Immature natural killer cell (primary cell): ENCODE measurements at places on chromosomes 11 and 22.
A peak's percentile ranks its signal among the peaks of the same experiment; 100 is the strongest.

GRCh38 chr11:18368221-18368620, 26.1 kb upstream of the LDHA start:
- no peak overlapping the region for H3K27ac ChIP-seq
- DNase-seq, result no peak
- H3K36me3 ChIP-seq, result peaks cover 14% of the 10 kb centered on the region
- H3K4me1 ChIP-seq, result peaks cover 7% of the 10 kb centered on the region

DNA sequence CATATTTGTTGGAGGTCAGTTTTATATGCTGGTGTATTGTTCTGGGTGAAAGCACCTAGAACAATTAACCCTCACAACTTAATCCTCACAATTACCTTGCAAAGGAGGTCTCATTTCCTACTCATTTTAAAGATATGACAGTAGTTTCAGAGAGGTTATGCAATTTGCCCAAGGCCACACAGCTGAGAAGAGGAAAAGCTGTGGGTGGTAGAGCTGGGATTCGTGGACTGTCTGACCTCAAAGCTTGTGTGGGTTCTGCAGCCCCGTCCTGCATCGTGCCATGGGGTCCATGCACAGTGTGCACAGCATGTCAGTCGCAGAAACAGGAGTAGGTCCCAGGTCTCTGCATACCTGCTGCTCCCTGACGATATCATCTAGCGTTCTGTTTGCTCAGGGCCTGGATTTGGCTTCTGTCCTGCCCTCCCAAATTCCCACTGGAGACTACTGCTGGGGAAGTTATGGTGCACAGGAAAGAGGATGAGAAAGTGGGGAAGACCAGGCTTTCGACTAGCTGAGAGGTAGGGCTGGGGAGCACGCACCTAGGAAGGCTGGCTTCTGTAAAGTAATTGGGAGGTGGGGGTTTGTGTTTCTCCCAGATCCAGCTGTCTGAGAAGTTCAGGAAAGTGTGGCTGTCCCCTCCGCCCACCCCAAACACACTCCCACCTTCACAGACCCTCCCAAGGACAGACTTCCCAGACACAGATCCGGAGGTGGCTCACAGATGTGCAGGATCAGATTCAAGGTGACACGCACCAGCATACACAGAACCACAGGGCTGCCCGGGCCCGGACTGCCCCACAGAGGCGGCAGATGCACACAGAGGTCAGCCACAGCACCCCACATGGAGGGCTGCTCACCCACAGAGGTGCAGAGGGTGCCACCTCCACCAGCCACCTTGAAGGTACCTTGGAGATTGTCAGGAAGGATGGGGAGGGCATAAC, 2.0 kb downstream of the BACE1 start:
- H3K36me3 ChIP-seq, result no peaks in the 10 kb centered on the region
- peaks cover 13% of the 10 kb centered on the region for H3K4me1 ChIP-seq
- no peak for DNase-seq
- no peak overlapping the region for H3K4me3 ChIP-seq
- H3K27me3 ChIP-seq, result peaks cover 9% of the 10 kb centered on the region

DNA sequence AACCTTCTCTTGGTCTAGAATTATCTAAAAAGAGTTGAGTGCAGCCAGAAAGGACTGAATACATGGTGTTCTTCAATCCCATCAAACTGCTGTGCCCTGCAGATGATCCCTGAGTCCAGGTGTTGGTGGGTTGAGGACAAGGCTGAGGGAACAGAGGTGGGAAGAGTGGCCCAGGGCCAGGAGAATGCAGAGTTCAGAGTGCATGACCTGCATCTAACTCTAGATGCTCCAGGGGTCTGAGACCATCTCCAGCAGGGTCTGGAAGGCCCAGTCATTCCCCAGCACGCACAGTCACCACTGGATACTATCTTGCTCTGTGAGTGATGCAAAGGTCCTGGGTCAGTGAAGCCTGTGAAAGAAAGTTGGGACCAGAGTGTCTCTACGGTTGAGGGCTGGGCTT, 2.1 kb upstream of the VPREB1 start:
- H3K4me3 ChIP-seq, result no peak overlapping the region
- DNase-seq, result no peak
- H3K4me1 ChIP-seq, result no peaks in the 10 kb centered on the region
- H3K27me3 ChIP-seq, result peaks cover 11% of the 10 kb centered on the region
- no peaks in the 10 kb centered on the region for H3K36me3 ChIP-seq
- no peak overlapping the region for H3K27ac ChIP-seq

DNA sequence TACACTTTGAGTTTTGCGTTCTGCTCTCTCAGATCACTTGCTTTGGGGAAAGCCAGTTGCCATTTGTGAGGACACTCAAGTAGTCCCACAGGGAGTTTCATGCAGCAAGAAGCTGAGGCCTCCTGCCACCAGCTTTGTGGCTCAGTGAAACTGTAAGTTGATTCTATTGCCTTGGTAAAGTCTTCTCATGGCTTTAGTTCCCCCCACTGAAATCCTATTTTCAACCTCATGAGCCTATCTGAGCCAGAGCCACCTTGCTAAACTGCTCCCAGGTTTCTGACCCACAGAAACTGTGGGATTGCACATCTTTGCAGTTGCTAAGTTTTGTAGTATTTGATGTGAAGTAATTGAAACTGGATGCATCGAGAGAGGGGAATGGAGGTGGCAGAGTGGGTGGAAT, 85.4 kb upstream of the TOP3B start:
- no peaks in the 10 kb centered on the region for H3K4me1 ChIP-seq
- no peak for DNase-seq
- H3K27me3 ChIP-seq, result peaks cover 8% of the 10 kb centered on the region
- no peak overlapping the region for H3K4me3 ChIP-seq
- no peaks in the 10 kb centered on the region for H3K36me3 ChIP-seq
- H3K27ac ChIP-seq, result no peak overlapping the region

- no peaks in the 10 kb centered on the region for H3K36me3 ChIP-seq
- H3K4me3 ChIP-seq, result peak overlapping the region; percentile 7
- H3K27me3 ChIP-seq, result no peaks in the 10 kb centered on the region
- no peak for DNase-seq
Observed at GRCh38 chr22:24244144-24244787, 616 bp downstream of the GGT5 start.

DNA sequence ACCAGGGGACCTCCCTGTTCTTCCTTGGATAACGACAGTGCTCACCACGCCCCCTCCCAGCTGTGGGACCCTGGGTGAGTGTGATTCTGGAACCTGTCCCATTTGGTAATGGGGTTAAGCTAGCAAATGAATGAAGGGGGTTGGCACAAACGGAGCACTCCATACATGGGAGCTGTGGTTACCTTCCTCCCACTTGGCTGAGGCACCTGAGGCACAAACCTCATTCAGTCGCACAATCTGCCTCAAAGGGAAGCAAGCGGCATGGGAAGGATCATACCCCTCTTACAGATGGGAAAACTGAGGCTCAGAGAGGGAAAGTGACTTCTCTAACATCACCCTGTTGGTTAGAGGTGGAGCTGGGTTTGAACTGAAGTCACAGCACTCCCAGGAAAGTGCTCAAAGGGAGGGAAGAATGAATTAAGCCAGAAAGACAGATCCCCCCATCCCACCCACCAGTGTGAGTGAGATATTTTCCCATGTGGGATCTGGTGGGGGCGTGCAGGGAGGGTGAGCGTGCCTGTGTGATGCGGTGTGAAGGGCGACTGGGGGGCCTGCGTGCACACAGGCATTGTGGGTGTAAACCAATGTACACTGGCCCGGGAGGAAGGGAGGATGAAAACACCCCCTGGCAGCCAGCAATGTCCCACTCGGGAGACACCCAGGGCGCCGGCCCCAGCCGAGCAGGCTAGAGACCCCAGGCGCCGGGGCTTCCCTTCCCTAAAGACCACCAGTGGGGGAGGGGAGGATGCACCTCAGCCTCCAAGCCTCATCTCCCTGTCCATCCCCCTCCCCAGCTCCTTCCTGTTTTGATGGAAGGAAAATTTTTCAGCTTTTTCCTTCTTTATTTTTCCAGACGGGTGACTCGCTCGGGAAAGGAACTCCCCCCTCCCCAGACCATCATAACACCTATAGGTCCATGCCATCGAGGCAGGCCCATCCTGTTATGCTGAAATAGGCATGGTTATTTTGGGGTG, 8.0 kb upstream of the PDGFB start:
- H3K4me3 ChIP-seq, result peak overlapping the region; percentile 9
- H3K27ac ChIP-seq, result no peak overlapping the region
- peaks cover 10% of the 10 kb centered on the region for H3K4me1 ChIP-seq

DNA sequence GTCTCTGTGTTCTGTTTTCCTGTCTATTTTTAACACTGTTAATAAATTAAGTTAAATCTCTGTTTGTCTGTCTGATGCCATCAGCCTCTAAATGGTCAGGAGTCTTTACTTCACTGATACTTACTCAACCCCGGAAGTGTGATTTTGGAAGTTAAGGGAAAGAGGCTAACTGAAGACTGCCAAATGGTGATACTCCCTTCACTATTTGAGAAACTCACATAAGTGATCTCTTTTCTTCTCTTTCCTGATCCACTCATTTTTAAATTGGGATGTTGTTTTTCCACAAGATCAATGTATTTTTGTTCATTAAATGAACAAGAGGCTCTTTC, 389 bp upstream of the CASP12 start:
- no peak for DNase-seq
- H3K4me3 ChIP-seq, result peak overlapping the region; percentile 81
- H3K27ac ChIP-seq, result peak overlapping the region; percentile 89
- no peaks in the 10 kb centered on the region for H3K27me3 ChIP-seq
- H3K4me1 ChIP-seq, result peaks cover 41% of the 10 kb centered on the region
- H3K36me3 ChIP-seq, result peaks cover 25% of the 10 kb centered on the region

GRCh38 chr11:76279038-76279437, 72.7 kb upstream of the WNT11 start:
- no peak overlapping the region for H3K27ac ChIP-seq
- peaks cover 2% of the 10 kb centered on the region for H3K27me3 ChIP-seq
- peaks cover 3% of the 10 kb centered on the region for H3K4me1 ChIP-seq

GRCh38 chr11:119666463-119667131, 62.4 kb downstream of the NECTIN1 start:
- H3K27ac ChIP-seq, result no peak overlapping the region
- no peaks in the 10 kb centered on the region for H3K4me1 ChIP-seq
- peaks cover 4% of the 10 kb centered on the region for H3K36me3 ChIP-seq
